Right renal cortex interstitium (tissue), 3 donors: ENCODE measurements at places on chromosomes 12 and 14. TPM values are rescaled to one million over a fixed set of nuclear protein-coding genes. Genes with fewer than 3 reads are reported as not detected.
A peak's percentile ranks its signal among the peaks of the same experiment; 100 is the strongest.

GRCh38 chr12:94271351-94271750, 123.0 kb downstream of the PLXNC1 start:
- DNase-seq: no peak

DNA sequence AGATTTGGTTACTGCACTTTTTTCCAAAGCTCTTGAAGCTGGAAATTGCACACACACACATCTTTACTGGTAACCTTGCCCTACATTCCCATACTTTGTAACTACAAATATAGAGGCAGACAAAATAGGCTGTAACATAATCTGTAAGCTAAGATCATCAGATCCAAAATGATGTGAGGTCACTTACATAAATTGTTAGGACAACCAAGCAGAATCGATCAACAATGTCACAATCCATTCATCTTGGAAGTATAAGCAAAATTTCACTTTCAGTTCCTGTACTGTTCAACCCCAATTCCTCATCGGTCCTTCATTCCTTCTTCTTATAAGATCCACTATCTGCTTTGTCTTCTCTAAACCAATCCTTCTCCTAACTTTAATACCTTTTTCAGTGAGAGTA, 72.6 kb downstream of the EPS8 start:
- no peak for DNase-seq

DNA sequence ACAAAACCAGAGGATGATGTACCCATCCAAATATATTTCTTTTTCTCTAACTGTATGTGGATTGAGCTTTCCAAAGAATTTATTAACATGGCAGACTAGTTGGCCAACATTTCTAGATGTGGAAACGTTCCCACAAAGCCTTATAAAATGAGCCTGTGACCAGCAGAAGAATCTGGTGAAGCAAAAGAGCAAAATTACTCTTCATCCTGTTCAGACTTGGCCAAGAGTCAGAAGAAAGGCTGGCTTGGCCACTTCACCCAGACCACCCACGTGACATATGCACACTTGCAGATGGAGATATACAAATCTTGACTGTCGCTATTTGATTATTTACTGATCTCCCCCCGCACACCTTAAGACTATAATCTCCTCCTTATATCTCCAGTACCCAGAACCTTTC, 96.7 kb downstream of the NUAK1 start:
- no peak for DNase-seq

DNA sequence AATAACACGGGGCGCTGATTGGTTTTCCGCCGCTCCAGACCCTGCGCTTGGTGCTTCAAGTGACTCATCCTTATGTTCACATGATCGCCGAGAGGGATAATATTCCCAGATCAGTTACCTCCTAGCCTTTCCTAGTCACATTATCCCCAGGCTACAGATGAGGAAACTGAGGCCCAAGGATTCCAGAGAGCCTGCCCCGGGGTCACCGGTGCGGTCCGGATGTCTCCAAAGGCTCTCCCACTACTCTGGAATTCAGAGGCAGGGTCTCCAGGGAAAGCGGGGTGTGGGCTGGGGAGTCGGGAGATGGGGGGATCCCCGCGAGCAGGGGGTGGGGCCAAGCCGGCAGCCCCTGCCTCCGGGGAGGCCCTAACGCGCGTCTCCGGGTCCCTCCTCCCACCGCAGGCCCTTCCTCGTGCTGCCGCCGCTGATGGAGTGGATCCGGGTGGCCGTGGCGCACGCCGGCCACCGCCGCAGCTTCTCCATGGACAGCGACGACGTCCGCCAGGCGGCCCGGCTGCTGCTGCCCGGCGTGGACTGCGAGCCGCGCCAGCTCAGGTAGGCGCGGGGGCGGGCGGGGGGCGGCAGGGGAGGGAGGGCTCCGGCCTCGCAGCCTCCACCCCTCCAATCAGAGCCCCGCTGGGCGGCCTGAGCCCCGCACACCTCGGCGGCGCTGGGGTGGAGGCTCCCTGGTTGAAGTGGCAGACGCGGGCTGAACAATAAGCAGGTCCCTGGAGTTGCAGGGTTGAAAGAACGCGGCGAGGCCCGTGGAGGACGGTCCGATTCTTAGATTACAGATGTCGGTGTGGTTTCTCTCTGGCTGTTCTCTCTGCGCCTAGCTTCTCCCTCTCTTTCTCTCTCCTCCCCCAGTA, 104.6 kb upstream of the PWP1 start:
- peak; percentile 15 for DNase-seq

DNA sequence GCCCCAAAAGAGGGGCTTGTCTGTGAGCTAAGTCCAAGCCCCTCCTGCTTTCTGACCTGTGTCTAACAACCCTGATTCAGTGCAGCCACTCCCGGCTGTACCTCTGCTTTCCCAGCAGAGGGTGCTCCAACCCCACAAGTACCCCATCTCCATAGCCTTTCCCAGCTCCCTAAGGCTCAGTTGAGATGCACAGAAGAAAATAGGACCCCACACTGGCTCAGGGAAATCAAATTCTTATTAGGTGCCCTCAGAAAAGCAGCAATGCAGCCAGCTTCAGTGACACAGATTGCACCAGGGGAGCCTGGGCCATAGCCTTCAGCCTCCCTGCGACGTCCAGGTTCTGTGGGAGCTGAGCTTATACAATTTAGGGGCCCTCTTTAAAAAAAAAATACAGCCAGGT, 49.9 kb downstream of the LRRC74A start:
- peak; percentile 24 for DNase-seq

DNA sequence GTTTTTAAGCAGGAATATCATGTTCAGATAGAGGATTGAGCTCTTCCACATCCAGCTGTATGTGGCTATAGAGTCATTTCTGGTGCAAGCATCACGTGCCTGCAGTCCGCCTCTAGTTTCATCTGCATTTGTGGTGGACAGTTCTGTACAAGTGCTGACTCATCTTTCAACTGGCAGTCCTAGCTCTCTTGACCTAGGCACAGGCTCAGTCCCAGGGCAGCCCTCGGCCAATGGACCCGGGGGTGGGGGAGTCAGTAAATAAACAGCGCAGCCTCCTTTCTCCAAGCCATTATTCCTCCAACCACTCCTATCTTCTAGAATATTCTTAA, 41.8 kb upstream of the FRMD6 start:
- no peak for DNase-seq

DNA sequence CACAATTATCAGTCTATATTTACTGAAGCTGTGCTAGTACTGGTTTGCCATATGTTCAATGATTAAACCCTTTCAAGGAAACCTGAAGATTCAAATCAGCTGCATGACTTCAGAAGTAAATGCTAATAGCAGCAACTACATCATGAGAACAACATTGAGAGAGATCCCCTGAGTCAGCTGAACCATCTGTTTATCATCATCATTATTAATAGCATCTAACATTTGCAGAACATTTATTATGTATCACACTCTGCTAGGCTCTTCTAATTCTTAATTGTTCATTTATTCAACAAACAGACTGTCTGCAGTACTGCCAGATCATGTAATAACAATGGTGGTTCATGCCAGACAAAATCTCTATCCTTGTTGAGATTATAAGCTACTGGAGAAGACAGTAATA, 157.4 kb downstream of the KLHL28 start:
- no peak for DNase-seq

DNA sequence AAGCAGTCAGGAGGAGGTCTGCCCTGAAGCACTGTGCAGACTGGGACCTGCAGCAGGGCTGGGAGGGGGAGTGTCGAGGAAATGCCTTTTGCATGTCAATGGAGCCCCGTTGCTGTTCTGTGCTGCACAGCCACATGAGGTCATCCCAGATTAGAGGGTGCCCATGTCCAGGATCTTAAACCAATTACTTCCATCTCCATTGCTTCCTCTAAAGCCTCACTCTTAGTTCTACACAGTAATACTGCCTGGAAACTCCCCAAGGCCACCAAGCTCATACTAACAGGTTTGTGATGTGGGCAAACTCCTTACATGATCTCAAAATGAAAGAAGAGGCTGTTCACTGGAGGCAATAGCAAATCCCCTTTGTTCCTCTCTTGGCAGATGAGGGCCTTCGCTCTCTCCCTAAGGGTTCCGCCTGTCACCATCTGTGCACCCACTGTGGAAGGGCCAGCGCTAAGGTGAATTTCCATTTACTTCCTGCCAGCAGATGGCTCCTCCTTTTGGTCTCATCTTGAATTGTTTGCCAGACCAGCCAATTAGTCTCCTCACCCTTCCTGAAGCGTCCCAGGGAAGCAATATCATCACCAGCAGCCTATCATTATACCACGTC, 35.4 kb upstream of the LTA4H start:
- no peak for DNase-seq

DNA sequence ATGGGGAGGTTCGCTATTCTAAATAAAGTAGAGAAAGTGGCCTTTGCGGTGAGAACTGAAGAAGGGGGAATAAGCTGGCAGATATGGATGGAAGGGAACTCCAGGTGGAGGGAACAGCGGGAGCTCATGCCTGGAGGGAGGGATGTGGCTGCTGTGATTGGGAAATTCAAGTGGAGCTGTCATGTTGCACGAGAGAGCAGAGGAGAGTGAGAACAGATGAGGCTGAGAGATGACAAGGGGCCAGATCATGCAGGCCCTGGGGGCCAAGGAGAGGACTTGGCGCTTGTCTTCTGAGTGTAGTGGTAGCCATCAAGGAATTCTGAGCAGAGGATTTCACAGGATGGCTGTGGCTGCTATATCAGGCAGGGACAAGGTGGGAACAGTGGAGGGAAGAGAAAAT, 35.0 kb downstream of the TGFB3 start:
- no peak for DNase-seq

- DNase-seq: no peak
These were observed 6.6 kb downstream of the PHB2 start for GRCh38 chr12:6963791-6964413.

DNA sequence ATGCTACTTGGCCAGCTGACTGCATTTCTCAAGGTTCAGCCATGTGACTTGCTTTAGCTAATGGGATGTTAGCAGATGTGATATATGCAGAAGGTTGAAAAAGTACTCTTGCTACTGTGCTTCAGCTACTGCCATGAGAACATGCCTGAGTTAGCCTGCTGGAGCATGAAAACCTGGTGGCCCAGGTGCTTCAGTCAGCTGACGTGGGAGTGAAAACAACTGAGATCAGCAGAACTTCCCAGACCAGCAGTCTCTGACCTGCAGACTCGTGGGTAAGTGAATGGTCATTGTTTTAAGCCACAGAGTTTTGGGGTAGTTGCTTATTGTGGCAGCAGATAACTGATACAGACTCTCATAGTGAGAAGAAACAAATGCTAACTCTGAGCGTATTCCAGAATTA, 118.6 kb upstream of the GRIN2B start:
- DNase-seq: no peak

DNA sequence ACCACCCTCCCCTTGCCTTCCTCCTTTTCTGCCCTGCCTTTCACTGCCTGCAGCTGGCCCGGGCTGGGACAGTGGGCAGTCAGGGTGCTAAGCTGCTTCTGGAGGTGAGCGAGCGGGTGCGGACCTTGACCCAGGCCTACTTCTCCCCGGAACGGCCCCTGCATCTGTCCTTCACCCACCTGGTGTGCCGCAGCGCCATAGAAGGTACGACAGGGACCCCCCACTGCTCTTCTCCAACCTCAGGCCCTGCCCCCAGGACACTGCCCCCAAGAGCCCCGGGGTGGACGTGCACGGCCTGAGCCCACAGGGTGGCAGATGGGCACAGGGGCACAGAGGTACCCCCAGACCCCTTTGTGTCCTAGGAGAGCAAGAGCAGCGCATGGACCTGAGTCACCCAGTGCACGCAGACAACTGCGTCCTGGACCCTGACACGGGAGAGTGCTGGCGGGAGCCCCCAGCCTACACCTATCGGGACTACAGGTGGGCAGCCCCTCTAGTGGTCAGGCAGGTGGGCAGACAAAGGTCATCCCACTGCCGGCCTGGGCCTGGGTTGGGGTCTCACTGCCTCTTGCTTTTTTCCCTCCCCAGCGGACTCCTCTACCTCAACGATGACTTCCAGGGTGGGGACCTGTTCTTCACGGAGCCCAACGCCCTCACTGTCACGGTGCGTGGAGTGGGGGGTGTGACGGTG, 3.2 kb upstream of the GNB3 start:
- no peak for DNase-seq

- DNase-seq: no peak
These were observed 50.9 kb upstream of the INSM2 start for GRCh38 chr14:35482994-35483515.

GRCh38 chr12:65449400-65449799, 170.9 kb downstream of the MSRB3 start:
- no peak for DNase-seq

DNA sequence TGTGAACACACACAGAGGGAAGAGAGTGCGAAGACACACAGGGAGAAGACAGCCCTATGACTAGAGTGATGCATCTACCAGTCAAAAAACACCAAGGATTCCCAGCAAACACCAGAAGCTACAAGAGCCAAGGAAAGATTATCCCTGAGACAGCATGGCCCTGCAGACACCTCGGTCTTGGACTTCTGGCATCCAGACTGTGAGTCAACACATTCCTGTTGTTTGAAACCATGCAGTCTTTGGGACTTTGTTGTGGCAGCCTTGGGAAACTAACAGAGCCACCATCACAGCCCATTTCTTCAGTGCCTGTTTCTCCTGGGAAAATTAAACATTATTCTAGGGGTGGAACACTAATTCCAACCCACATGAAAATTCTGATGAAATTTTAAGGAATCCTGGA, 220.6 kb downstream of the GXYLT1 start:
- DNase-seq: no peak

The KRT72 gene
- polyA plus RNA-seq: not detected

The ADAMTS20 gene
- polyA plus RNA-seq: 0.61 TPM

The KLRG1 gene
- polyA plus RNA-seq: 2.0 TPM

The SYCP3 gene
- 0.64 TPM for polyA plus RNA-seq
